Stimulated activated CD8-positive, alpha-beta memory T cell treated with anti-CD3 and anti-CD28 coated beads, Interleukin-2, amount 100 ng/mL, for 48 hours (primary cell): ENCODE measurements at places on chromosomes 7 and 10.

DNA sequence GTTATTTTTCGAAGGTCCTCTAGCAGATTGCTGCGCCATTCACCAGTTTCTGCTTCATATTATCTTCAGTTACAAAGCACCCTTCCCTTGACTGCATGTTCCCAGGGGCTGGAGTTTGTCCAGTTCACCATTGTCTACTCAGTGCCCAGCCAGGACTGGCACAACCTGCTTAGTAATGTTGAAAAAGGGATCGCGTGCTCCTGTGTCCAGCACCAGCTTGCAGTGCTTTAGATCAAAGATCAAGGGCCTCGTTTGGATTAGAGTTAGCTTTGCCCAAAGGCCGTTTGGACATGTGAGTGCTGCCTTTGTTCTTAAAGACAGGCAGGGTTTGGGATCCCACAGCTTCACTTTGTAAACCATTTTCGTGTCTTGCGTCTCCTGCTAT, 867 bp downstream of the ATP6V0E2 start:
- DNase-seq: no peak

- DNase-seq: no peak
These were observed 1081.6 kb downstream of the SORCS1 start for GRCh38 chr10:106082865-106083264.

- DNase-seq: no peak
These were observed 30.4 kb downstream of the CNTNAP2 start for GRCh38 chr7:146146831-146147486.

- DNase-seq: no peak
These were observed 99.9 kb downstream of the FAM53B start for GRCh38 chr10:124644236-124644635.

DNA sequence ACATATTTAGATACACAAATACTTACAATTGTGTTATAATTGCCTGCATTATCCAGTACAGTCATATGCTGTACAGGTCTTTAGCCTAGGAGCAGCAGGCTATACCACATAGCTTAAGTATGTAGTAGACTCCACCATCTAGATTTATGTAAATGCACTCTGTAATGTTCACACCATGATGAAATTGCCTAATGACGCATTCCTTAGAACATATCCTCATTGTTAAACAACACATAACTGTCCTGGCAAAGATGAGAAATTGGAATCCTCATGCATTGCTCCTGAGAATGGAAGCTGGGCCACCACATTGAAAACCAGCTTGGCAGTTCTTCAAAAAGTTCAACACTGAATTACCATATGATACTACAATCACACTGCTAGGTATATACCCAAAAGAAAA, 1002.8 kb upstream of the CELF2 start:
- DNase-seq: no peak

- no peak for DNase-seq
These were observed 183.6 kb upstream of the GDF10 start for GRCh38 chr10:47116445-47116844.

- no peak for DNase-seq
These were observed 124.5 kb downstream of the TMEM178B start for GRCh38 chr7:141198194-141198958.

DNA sequence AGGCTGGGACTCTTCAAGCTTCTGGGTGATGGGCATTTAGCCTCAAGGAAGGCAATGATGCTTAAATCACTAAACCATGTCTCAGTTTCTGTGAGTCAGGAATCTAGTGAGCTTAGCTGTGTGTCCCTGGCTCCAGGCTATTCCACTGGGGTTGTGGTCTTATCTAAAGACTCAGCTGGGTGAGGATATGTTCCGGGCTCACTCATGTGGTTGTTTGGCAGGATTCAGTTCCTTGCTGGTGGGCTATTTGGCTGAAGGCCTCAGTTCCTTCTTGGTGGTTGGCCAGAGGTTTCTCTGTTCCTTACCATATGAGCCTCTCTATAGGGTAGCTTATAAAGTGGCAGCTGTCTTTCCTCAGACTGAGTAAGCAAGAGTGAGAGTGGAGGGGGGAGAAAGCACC, 12.0 kb downstream of the EVX1 start:
- DNase-seq: no peak

DNA sequence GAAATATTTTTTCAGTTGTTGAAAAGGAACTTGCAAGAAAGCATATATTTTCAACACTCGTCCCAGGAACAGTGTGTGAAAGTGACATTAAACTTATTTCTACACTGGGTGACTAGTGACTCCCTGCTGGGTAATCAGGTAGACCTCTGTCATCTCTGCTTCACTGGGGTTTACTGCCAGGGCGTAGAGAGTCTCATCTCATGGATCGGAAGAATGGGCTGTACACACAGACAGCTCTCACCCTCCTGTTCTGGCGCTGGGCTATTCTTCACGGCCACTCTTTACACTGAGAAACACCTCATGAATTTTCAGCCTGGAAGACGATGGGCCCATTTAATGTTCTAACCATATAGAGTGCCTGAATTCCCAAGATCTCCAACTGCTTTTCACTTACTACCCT, 36.4 kb downstream of the NRP1 start:
- DNase-seq: no peak

DNA sequence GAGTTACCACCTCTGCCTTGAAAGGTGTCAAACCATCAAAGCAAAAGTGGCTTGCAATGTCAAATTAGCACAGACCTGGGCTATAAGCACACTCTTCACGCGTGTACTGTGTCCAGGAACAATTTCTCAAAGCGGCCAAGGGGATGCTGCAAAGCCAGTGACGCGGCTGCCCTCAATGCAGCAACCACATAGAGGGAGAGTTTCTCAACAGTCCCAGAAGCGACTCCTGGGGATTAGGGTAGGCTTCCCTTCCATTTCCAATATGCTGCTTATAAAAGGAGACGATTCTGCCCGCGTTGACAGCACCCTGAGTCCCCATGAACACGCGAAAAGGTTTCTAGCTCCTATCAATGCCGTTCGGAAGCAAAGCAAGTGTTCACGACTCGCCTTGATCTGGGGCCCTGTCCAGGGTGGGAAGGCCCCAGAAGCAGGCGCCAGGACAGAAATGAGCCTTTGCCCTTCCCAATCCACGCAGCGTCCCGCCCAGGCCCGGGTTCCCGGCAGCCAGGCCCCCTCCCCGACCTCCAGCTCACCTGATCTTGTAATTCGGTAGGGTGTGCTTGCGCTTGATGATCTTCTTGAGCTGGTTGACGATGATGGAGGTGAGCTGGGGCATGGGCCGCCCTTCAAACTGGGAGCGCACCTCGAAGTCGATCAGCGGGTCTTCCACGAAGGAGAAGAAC, 1.3 kb downstream of the PDZD8 start:
- DNase-seq: peak; percentile 11

- no peak for DNase-seq
These were observed 795.6 kb downstream of the PHTF2 start for GRCh38 chr7:78594156-78594555.

GRCh38 chr7:142796501-142797390, 26.0 kb downstream of the PRSS2 start:
- DNase-seq: no peak

GRCh38 chr7:142548978-142549377, 200.3 kb upstream of the PRSS1 start:
- DNase-seq: no peak

DNA sequence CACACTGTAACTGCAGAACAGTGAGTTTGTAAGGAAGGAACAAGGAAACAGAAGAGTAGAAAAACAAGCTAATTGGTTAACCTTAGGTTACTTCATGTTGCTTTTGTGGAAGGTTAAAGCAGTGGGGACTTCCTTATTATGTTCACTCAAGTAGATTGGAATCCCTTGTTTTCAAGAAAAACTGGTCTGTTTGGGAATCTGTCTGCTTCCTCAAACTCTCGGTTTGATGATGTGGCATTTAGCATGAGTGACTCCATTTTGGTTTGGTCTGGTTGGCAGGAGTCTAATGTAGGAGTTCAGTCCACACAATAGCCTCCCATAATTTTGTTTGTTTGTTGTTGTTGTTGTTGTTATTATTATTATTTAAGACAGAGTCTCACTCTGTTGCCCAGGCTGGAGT, 3.8 kb upstream of the TRIM56 start:
- DNase-seq: no peak

GRCh38 chr7:18974803-18975202, 142.6 kb downstream of the TWIST1 start:
- DNase-seq: no peak

DNA sequence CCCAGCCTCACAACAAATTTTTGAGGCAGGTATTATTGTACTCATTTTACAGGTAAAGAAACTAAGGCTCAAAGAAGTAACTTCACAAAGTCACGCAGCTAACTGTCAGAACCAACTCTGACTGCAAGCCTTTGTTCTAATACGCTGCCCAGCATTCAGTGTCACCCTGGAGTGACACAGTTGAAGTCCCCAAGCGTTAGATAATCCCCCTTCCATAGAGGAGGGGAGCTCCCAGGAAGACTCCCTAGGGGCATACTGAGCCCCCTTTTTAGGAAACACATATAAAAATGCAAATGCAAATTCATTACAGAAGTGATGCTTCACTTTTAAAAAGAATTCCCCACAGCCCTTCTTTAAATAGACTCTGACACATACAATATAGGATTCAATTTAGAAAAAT, 101.0 kb upstream of the MACROH2A2 start:
- DNase-seq: no peak

DNA sequence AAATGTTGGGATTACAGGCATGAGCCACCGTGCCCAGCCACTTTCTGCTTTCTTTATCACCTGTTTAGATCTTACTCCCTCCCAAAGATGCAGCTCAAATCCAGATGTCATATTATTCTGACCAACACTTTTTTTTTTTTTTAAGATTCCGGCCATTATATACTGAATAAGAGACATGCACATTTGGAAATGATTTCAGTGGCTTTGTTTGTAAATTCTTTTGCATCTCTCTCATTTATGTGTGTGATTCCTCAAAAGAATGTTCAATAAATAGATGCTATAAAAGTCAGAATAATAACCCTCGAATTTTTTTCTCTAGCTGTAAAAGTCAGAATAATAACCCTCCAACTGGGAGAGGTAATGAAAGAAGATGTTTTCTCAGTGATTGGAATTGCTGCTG, 25.4 kb downstream of the HECW1 start:
- no peak for DNase-seq

- DNase-seq: no peak
These were observed 12.3 kb upstream of the ASB4 start for GRCh38 chr7:95473276-95473985.

DNA sequence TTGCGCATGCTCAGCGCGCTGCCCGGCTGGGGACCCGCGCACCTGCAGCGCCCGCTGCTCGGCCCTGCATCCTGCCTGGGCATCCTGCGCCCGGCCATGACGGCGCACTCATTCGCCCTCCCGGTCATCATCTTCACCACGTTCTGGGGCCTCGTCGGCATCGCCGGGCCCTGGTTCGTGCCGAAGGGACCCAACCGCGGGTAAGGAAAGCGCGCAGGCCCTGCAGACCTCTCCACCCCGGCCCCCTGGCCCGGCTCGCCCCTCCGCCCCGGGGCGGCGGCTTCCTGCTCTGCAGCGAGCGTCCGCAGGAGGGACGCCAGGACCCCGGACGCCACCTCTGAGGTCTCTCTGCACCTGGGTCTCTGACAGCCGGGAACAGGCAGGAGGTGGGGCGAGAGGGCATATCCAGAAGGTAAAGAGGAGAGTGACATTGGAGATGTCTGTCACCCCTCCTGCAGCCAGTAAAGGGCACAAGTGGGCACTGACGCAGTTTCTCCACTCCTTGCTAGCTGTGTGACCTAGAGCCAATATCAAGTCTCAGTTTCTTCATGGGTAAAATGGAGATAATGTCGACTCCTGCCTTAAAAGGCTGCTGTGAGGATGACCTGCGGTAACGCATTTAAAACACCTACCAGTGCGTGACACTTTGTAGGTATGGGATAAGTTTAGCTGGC, 338 bp downstream of the ATP6V0E2 start:
- DNase-seq: no peak

DNA sequence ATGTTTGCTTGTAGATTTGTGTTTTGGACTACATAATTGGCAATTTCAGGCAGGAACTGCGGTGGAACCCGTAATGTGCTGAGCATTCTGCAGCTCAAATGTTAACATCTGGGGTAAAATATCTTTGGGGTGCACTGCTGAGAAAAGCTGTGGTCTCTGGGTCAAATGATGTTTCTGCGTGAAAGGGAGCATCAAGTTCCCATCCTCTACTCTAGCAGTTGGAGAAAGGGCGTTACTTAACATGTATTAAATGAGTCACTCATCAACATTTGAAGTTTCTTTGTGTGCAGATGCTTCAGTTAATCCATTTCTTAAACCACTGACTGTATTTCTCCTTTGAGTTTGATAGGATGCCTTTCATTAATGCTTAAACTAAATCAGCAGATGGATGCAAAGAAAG, 273.1 kb upstream of the PITRM1 start:
- DNase-seq: no peak

DNA sequence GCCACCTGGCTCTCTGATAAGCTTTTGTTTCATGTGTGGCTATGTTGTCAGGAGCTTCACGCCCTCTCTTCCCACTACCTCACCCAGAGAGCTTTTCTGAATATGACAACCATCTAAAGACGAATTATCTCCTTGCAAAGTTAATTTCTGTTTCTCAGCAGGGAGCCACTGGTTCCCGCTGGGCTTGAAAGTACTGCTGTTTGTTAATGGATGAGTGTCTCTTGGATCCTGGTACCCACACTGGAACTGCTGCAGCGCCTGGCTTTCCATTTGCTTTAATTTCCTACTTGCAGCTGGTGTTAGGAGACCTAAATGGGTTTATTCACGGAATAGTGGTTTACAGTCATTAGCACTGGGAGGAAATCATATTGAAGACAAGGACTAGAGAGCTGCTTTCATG, 267.9 kb upstream of the LRGUK start:
- DNase-seq: no peak

DNA sequence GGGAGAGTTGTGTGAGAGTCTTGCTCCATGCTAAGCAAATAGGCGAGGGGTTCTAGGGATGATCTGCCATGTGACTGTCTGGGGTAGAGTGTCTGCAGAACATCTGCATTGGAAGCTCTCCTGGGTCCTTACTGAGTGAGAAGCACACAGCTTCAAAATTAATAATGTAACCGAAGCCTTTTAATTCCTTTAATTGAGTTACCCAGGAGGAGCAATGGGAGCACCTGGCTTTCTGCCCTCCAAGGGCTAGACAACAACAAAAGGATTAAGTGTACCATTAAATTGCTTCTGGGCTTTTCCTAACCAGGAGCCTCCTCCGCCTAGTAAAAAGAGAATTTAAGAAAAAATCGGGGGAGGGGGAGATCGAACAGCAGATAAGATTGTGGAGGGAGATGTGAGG, 102.0 kb upstream of the TBX20 start:
- no peak for DNase-seq

GRCh38 chr7:116185956-116186355, 24.4 kb upstream of the TES start:
- DNase-seq: no peak

GRCh38 chr7:117946151-117946633, 73.0 kb upstream of the CTTNBP2 start:
- DNase-seq: no peak

DNA sequence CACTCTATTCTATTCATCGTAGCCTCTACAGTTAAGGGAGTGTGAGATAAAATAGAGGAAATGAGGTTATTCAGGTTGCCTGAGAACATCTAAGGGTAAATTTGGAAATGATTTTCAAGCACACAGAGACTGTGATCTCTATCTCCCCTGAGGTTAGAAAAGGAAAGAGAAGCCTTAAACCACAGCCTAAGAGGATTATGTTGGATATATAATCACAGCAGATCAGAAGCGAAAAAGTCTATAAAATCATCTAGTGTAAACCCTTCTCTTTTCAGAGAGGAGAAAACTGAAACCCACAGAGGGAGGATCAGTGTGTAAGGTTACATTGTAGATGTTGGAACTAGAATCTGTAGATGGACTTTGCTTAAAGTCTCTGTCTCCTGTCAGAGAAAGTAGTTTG, 90.6 kb upstream of the SEMA3E start:
- no peak for DNase-seq
